ENCODE measurements at places on chromosomes 1 and 21. TPM values are rescaled to one million over a fixed set of nuclear protein-coding genes. Genes with fewer than 3 reads are reported as not detected.

GRHL3 gene
- total RNA-seq = not detected

AGO1 gene
- total RNA-seq = 18.8 TPM

TMEM269 gene
- not detected for total RNA-seq

HSD3B2 gene
- not detected for total RNA-seq

LORICRIN gene
- total RNA-seq = not detected

CD48 gene
- total RNA-seq = not detected

TRIM63 gene
- not detected for total RNA-seq

HSD3B1 gene
- total RNA-seq = not detected

LIPI gene
- not detected for total RNA-seq

ATAD3C gene
- not detected for total RNA-seq

ANKRD35 gene
- total RNA-seq = 0.57 TPM

SAMD11 gene
- total RNA-seq = 1.1 TPM

RUNX3 gene
- not detected for total RNA-seq

SPATA45 gene
- not detected for total RNA-seq

SPRR2E gene
- total RNA-seq = not detected

CIART gene
- total RNA-seq = 3.4 TPM

ZSWIM5 gene
- total RNA-seq = 0.22 TPM

CEP350 gene
- 56.3 TPM for total RNA-seq

TIAM1 gene
- total RNA-seq = 1.7 TPM

HLX gene
- 18.2 TPM for total RNA-seq

AADACL3 gene
- not detected for total RNA-seq

IRF6 gene
- total RNA-seq = under 0.01 TPM

KIAA1614 gene
- total RNA-seq = 3.9 TPM

SLC9C2 gene
- not detected for total RNA-seq

C1orf50 gene
- total RNA-seq = 3.3 TPM

CR1 gene
- total RNA-seq = under 0.01 TPM

All from placental pericyte (primary cell).